GM23248 (cell line): ENCODE measurements at places on chromosomes 7 and 10.
A peak's percentile ranks its signal among the peaks of the same experiment; 100 is the strongest.

GRCh38 chr10:128022261-128023196 lies 103.7 kb downstream of the MKI67 start:
- no peak for DNase-seq

DNA sequence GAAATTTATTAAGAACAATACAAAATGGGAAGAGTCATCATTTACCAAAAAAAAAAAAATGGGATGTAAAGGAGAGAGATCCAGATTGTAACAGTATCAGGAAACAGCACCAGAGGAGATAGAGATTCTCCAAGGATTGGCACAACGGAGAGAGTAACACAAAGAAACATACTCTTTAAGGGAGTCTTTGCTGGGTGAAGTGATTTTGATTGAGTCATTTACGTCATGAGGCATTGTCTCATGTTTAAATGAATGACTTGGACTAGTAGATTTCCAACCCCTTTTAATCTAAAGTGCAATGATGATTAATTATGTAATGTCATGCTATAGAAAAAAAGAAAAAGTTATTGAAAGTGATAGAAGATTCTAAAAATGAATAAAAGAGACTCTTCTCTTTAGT lies 68.8 kb downstream of the ITGB8 start:
- DNase-seq = no peak

DNA sequence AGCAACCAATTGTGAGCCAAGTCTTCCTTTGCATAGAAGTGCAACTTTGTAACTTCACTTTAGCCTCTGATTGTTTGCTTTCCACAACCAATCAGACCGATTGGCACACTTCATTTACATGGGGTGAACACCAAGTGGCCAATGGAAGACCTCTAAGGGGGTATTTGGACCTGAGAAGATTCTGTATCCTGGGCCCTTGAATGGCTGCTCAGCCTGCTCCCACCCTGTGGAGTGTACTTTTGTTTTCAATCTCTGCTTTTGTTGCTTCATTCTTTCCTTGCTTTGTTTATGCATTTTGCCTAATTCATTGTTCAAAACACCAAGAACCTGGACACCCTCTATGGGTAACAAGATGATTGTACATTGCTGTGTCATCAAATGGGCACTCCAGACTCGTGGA lies 385.7 kb upstream of the NRP1 start:
- DNase-seq = no peak

- DNase-seq = no peak
Observed at GRCh38 chr7:29401769-29402168, 161.9 kb upstream of the PRR15 start.

DNA sequence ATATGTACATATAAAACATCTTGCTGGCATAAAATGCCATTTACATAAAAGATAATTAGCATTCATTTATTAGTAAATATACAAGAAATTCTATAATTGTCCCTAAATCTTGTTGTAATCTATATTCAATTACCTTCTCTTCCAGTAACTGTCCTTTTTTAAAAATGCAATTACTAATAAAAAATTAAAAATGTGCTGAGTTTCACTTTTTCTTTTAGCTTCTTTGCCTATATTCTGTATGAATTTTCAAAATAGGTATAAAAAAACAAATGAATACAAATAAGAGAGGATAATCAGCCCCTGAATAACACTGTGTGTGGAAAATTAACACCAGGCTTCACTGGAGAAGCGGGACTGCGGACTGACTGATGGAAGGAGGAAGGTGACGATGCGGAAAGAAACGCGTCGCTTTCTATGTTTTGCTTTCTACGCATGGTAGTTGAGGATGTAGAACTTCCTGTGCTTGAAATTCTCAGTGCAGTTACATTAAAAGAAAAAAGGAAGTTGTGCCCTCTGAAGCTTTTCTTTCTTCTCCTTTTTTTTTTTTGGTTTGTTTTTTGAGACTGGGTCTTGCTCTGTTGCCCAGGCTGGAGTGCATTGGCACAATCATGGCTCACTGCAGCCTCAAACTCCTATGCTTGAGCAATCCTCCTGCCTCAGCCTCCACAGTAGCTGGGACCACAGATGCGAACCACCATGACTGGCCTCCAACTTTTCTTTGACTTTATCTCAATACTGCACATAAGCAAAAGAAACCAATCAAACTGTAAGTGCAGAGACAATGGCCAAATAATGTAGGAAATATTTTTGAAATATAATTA lies 7.4 kb upstream of the ZMYND11 start:
- no peak for DNase-seq

DNA sequence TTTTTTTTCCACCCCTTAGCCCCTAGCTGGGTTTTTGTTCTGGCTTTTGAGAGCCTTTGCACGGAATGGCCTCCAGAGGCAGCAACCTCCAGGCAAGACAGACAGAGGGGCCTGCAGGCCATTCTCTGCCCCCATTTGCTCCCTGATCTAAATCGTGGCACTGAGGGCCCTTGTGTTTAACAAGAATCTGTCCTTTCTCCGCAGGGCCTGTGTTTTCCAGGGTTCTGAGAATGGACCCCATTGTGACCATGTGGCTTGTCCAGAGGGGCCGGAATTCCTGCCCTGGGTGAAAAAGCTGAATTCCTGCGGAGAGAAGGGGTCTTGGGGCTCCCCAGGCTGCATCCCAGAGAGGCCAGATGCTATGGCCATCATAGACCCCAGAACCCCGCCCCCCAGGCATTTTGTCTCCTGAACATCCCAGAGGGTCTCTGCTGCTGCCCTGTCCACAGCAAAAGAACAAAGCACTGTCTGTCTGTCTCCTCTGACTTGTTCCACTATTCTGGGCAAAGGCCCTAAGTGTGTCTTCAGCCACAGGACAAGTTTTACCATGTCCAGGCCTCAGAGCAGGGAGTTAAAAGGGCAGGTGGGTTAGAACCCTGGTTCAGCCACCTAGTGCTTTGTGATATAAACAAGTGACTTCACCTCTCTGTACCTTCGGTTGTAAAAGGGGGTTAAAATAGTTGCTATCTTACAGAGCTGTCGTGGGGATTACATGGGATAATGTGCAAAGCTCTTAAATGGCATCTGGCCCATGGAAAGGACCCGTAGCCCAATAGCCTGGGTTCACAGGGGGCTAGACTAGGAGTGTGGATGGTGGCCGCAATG lies 155.6 kb downstream of the SH3PXD2A start:
- no peak for DNase-seq

DNA sequence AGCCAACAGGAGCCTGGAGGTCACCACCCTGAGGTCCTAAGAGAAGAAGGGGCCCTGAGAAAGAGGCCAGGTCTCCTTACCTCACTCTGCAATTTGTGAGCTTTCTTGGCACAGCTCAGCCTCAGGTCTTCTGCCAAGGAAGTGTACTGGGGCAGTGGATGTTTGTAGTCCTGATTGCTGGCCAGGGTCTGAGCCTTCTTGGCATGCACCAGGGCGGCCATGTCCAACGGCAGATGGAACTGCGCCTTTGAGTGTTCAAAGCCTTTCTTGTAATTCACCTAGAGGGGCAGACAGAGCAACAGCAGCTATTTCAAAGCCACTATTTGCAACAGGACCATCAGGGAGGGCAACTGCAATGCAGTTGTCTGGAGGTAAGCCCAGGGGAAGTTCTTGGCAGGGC lies 51.7 kb downstream of the NRAP start:
- no peak for DNase-seq

DNA sequence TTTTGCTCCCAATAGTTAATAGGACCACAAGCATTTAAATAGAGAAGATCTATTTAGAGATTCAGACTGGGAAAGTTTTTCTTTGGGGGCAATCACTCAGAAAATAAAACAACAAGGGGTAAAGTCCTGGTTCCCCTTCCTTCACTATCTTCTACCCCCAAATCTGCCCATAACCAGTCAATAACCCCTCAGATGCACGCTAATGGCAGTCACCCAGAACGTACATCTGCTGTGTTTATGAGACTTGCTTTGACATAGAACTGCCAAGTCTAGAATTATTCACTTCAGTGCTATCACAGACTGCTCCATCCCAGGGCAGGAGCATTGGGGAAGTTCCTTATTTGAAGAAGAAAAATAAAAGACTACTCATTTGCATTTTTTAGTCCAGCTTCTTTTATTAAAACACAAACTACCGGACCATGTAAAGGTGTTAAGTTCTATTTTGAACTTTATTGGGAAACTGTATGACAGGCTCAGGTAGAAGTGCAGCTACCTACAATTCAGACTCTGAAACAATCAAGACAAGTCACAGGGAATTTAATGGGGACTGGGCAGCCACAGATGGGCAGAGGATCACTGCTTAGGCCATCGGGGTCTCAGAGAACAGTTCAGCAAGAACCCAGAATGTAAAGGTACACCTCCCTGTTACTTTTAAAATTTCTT lies 38.4 kb downstream of the ANK3 start:
- no peak for DNase-seq

- DNase-seq = no peak
Observed at GRCh38 chr10:127736222-127736914, 617 bp upstream of the FOXI2 start.

GRCh38 chr7:98192781-98193457 lies 18.3 kb upstream of the BHLHA15 start:
- DNase-seq = peak; percentile 26

DNA sequence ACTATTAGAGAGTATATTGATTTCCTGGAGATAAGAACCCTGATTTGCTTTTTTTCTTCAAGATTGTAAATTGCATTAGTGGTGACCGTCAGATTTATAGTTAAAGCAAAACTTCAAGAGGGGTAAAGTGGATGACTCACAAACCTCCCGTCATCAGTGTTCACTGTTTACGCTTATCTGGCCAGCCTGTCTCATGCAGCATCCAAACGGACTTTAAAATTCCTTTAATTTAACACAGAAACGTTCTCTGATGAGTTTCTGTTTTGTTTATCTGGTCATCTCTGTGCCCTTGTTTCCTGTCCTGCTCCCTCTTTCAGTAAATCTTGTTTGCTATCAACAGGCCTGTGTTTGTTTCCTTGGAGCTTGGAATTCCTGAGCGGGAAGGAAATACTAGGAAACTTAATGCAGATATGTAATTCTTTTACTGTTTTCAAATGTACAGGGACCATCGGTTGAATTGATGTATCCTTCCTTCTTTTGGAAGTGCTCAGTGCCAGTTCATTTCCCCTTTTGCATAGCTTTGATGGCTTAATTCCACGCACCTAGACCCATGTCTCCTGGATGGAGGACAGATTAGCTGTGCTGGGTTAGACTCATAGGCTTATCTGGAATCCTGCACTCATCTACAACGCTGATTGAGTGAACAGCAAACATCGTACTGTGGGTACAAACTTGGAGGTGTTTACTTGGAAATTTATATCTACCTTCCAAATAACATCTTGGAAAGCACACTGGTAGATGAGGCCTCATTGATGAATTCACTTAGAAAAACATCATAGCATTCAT lies 21.3 kb downstream of the PTPRE start:
- peak; percentile 77 for DNase-seq

GRCh38 chr7:12067156-12067831 lies 143.8 kb upstream of the TMEM106B start:
- peak; percentile 55 for DNase-seq

DNA sequence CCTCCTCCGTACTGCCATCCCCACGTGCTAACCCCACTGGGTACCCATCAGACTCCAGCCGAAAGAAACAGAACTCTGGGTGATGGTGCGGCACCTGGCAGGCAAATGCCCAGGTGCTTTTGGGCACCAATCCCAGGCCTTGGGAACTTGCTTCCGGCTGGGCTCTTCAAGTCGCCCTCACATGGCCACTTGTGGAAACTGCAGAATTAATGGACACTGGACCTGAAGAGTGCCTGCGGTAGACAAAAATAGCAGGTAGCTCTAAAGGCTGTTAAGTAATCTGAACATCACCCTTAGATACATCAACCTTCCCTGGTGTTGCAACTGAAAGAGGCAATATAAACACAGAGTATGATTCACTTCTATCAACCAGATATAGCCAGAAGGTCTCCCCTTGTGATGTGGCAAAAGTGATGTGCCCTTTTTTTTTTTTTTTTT lies 644.4 kb downstream of the GRM8 start:
- DNase-seq = peak; percentile 1

GRCh38 chr10:97701438-97702069 lies 12.0 kb upstream of the MARVELD1 start:
- DNase-seq = peak; percentile 86

GRCh38 chr10:130801784-130802183 lies 509.7 kb downstream of the TCERG1L start:
- DNase-seq = no peak

- DNase-seq = peak; percentile 58
Observed at GRCh38 chr7:87886875-87887274, 10.6 kb downstream of the DBF4 start.

DNA sequence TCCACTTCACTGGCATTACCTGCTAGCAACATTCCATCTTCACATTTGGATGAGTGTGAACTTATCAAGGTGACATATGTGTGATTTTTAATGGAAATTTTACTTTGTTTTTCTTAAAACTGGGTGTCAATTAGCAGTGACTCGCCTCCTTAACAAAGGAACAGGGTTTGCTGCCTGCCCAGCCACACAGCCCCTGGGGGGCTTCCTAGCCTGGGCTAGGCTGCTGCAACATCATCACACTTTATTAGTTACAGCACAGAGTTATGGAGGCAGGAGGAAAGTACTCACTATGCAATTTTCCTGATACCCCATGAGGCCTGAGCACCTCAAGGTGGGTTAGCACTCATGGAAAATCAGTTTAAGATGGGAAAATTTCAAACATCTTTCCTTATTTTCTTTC lies 861.3 kb downstream of the NRG3 start:
- DNase-seq = no peak

DNA sequence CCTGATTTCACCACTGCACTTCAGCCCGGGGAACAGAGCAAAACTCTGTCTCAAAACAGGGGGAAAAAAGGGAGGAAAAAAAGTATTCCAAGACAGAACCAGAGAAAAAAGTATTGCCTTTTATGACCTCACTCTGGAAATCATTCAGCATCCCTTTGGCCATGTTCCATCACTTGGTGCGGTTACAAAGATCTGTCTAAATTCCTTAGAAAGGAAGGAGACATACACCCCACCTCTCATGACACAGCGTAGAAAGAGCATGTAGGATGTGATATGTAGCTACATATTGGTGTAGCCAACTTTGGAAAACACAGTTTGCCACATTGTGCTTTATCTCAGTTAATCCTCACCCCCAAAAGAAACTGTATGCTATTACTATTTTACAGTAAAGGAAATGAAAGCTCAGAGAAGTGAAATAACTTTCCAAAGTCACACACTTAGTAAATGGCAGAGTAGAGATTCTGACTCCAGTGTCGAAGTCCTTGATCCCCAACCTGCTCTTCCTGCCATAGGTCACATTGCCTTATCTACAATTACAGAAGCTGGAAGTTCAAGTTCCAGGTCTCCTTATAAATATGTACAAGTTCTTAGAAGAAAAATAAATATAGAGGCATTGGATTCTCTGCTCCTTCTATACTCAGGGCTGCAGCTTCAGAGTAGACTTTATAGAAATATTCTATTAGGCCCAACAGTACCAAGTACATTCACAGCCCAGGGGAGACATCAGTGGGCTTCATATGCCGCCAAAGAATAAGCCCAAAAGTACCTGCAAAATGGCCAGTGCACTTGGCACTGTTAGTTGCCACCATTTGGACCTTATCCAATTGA lies 91.6 kb upstream of the KMT2E start:
- DNase-seq = peak; percentile 26
